CD4-positive, alpha-beta memory T cell (primary cell): ENCODE measurements at places on chromosomes 16 and 17.

DNA sequence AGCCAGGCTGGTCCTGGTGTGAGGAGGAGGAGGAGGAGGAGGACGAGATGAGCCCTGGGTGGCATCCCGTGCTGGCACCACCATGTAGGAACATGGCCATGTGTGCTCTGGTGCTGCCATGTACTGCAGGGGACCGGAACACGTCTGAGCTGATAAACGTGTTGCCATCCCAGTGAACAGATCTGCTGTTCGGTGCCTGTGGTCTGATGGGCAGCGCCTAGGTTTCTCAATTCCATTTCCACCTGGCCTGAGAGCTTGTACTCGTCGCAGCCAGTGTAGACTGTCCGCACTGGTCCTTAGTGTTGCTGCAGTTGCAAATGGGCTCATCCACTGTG, 28.4 kb upstream of the FOXK2 start:
- DNase-seq: no peak

GRCh38 chr16:51151435-51151960, 428 bp upstream of the SALL1 start:
- DNase-seq: no peak

DNA sequence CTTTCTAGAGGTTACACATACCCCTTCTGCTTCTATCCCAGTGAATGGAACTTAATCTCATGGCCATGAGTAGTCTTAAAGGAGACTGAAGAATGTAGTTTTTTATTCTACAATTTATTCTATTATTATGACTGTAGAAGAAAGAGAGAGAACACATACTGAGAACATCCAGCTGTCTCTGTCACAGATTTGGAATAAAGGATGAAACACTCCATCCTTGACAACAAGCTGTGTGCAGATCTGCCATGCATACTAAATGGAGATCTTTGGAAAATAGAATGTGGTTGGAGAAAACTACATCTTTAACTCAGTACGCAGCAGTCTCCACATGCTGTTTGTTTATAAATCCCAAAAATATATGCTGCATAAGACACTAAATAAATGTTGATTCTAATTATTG, 54.1 kb upstream of the NUDT7 start:
- DNase-seq: no peak

GRCh38 chr17:35705705-35706104, 25.7 kb upstream of the RASL10B start:
- no peak for DNase-seq

DNA sequence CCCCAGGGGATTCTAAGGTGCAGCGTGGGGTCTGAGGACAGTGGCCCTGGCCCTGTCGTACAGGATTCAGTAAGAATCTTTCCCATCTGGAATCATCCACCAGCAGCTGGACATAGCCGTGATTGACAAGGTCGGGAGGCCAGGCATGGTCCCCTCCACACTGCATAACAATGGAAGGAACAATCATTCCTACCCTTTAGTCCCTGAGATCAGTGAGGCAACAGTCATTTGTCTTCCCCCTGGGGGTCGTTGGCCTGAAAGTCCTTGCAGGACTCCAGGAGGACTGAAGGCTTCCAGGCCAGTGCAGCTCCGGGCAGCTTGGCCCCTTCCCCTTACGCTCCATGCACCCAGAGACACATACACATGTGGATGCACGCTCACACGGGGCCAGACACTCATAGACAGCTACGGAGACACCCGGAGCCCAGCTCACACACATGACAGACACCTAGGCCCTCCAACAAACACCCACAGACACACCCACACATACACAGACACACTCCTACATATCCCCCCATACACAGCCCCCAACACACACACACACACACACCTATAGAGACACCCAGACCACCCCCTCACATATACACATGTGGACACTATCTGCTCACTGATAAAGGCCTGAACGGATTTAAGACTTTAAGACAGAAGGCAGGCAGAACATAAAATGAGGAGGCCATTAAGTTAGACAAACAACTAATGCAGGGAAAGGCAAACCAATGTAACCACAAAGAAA, 42.9 kb downstream of the LITAF start:
- no peak for DNase-seq

GRCh38 chr17:73166731-73167581, 2.1 kb downstream of the SSTR2 start:
- no peak for DNase-seq

DNA sequence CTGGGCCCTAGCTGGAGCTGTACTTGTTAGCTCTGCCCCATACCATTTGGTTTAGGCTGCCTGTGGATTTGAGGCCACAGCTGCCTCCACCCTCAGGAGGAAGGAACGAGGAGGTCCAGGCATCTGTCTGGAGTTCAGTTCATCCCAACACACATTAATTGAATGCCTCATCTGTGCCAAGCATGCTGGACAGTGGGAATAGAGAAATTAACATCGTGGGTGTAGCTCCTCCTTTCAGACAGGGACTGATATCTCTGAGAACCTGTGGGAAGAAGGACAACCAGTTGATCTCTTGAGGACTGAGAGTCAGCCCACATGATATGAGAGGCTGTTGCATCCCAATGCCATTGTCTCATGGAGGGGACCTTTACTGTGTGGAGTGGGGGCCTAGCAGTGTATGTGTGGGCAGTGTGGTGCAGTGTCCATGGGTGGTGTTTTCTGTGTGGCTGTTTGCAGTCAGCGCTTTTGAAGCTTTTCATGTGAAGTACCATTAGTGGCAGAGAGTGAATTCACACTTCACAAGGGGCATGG, 29.4 kb upstream of the DDX52 start:
- no peak for DNase-seq

DNA sequence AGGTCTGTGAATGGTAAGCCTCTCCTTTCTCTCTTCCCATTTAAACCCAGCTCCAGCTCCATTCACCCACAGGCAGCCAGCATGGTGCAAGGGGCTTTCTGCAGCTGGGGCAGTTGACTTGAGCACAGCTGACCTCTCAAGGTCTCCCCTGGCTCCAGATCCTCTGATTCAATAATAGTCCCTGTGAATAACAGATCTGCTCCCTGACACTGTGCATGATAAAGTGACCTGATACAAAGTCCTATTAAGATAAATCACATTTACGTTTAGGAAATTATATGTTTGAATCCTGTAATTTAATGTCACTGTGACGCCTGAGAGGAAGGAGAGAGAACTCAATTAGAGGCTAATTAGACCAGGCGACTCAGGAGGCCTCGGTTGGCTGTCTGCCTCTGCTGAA, 540.4 kb upstream of the CDH11 start:
- no peak for DNase-seq

DNA sequence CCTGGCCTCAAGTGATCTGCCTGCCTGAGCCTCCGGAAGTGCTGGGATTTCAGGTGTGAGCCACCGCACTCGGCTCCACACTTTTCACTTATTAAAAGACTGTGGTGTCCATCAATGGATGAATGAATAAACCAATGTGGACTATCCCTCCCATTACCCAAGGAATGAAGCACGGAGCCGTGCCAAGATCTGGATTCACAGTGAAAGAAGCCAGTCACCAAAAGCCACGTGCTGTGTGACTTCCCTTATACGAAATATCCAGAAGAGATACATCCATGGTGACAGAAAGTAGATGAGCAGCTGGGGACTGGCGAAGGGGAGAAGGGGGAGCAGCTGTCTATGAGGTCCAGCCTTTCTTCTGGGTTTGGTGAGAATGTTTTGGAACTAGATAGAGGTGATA, 48.2 kb upstream of the STH start:
- no peak for DNase-seq

DNA sequence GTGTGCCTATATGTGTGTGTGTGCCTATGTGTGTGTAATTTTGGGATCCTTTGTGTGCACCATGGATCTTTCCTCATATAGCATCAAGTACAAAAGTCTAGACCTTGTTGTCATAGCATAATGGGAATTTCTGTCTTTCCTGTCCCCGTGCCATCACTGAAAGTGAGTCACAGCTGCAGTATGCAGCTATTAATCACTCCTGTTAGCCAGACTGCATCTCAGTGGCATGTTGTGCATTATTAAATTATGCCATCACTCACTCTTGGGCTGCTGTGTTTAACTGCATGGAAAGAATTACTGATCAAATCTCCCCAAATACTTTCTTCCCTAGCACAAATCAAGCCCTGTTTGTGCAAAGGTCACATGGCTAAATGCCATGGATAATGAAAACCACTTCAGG, 92.4 kb downstream of the CBLN1 start:
- no peak for DNase-seq

DNA sequence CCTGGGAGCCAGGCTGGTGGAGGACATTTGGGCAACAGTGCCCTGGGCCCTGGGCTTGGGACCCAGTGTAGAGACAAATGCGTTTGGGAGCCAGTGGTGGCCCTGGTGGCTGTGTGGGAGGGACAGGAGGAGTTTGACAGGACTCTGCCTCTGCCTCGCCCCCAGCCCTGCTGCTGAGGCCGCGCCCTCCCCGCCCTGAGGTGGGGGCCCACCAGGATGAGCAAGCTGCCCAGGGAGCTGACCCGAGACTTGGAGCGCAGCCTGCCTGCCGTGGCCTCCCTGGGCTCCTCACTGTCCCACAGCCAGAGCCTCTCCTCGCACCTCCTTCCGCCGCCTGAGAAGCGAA, 11.9 kb upstream of the TCAP start:
- DNase-seq: no peak

GRCh38 chr16:73062743-73063733, 15.1 kb upstream of the ZFHX3 start:
- DNase-seq: no peak

- no peak for DNase-seq
Measured at GRCh38 chr17:64628641-64629040, 33.5 kb downstream of the SMURF2 start.

DNA sequence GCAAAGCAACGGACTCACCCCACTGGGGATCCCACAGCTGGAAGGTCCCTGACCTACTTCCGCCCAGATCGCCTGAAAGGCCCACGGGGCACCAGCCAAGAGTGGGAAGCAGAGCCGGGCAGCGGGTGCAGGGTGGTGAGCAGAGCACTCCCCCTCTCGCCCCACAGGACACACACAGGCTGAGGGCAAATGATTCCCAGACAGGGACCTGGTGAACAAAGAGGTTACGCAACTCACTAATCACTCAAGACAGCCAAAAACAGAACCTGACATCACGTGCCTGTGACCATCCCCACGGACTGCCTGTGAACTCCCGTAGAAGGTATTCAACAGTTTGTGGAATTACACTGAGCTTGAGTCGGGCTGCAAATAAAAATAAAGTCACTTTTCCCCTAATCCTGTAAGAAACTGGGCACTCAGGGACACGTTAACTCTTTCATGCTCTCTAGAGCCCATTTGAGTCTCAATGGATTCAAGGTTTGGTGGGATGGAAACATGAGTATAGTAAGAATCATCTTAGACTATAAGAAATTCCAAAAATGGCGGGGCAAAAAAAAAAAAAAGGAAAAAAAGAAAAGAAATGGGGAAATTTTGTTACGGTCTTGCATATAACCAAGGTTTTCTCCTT, 396.1 kb downstream of the SOX9 start:
- DNase-seq: no peak

GRCh38 chr17:75769536-75769935, 4.5 kb upstream of the GALK1 start:
- DNase-seq: no peak

GRCh38 chr17:82145550-82146155, 47.6 kb upstream of the FASN start:
- DNase-seq: no peak

DNA sequence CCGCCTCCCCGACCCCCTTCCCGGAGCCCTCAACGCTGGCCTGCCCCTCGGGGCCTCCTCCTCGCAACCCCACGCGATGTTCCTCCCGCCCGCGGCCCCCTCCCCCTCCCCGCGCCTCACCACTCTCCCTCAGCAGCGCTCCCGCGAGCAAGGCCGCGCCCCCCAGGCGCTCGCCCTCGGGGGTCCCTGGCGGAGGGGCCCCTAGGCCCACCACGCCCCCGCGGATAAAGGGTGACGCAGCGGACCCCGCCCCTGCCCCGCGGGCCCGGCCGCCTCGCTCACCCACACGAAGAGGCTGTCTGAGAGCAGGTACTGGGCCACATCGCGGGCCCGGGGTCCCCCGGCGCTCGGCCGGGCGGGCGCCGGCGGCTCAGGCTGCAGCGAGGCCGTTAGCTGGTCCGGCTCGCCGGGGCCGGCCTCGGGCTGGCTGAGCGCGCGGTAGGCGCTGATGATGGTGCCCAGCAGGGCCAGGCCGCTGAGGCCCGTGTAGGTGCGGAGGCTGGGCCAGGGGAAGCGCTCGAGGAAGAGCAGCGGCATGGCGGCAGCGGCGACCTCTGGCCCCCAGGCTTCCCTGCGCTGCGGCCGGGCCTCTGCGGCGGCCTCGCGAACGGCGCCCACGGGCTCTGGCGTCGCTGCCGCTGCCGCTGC, 430 bp downstream of the AMFR start:
- no peak for DNase-seq

GRCh38 chr16:2830355-2830695, 222 bp downstream of the ZG16B start:
- no peak for DNase-seq

GRCh38 chr16:83995754-83996153, 27.7 kb downstream of the NECAB2 start:
- no peak for DNase-seq

- no peak for DNase-seq
Measured at GRCh38 chr17:39410279-39410678, 8.9 kb upstream of the FBXL20 start.

DNA sequence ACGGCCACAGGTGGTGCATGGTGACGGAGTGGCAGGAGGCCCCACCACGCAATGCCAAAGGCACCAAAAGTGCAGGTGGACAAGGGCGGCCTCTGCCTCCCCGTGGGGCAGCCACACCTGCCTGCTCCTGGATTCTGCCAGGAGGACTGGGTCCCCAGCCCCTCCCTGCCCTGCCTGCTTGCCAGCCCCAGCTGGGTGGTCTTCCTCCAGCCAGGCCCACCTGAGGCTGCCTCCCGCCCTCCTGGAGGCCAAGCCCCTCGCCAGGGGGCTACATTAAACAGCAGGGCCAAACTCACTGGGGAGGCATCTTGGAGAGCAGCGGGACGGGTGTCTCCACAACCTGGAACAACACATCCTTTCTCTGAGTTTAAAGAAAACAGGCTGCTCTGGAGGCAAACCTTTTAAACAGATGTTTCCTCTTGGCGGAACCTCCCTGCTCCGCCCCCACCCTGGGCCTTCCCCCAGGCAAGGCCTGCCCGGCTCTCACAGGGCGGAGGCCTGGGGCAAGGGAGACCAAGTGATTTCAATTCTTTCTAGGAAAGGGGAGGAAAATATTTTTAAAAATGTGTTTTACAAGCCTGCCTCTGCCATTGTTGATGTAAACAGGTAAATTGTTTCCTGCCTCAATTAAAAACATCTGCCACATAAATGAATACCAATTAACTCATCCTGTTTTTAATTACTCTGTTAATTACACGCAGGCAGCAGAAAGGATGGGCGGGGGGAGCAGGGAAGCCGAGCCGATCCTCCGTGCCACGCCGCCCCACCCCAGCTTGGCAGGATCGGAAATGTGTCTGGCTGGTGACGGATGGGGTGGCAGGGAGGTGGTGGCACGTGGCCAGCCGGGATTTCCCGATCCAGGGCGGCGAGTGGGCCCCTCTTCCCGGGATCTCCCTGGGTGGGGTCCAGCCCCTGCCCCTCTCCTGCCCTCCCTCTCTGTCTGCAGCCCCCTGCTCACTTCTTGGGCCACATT, 54.4 kb upstream of the PABPN1L start:
- no peak for DNase-seq

GRCh38 chr16:9837481-9837880, 344.7 kb downstream of the GRIN2A start:
- DNase-seq: no peak
